ENCODE measurements at places on chromosomes 5 and 9.

- DNase-seq, result no peak
Observed at GRCh38 chr5:94618029-94618492, 343 bp downstream of the KIAA0825 start.

- no peak for DNase-seq
Observed at GRCh38 chr5:124238350-124238749, 508.1 kb downstream of the ZNF608 start.

GRCh38 chr5:175671013-175671412 lies 13.1 kb downstream of the HRH2 start:
- DNase-seq, result no peak

DNA sequence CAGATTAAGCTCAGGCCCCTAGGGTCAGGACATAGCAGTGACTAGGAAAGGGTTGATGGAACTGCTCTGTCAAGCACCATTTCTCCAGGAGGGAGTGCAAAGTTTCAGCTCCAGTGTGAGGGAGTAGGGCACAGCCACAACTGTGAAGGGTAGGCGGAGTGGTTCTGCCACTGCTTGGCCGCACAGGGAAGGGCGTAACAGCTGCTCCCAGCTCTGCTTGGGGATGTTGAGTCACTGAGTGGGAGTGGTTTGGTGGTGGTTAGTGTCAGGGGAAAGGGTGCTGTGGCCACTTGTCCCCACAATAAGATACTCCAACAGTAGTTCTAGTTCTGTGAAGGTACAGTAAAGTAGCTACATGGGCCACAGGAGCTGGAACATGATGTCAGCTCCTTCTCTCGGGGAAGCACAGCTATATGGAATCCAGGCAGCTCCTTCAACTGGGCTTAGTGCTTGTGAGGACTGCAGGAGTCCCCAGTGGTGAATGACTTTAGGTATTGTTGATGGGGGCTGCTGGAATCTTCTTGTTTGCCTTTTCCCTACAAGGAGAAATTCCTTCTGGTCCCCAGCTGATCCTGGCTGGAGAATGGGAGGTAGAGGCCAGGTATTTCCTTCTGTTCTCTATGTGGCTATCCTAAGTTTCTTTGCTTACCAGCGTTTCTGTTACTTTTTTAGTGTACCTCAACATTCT lies 314.5 kb downstream of the SPATA31D1 start:
- no peak for DNase-seq

DNA sequence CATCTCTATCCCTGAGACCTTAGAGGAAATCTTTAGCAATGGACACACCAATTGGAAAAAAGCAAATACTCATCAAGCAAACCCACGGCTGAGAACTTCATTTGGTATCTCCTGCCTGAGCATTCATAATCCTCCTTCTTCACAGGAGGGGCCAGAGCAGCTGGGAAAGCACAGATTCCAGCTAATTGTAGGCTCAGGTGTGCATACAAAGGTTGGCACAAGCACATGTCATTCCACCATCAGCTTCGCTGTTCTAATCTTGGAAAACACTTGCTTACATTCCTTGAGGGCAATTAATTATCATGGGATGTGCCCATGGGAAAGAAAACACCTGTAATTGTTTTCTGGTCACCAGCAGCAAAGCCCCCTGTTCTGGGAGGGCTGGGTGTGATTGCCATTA lies 376.6 kb downstream of the SPOCK1 start:
- no peak for DNase-seq

DNA sequence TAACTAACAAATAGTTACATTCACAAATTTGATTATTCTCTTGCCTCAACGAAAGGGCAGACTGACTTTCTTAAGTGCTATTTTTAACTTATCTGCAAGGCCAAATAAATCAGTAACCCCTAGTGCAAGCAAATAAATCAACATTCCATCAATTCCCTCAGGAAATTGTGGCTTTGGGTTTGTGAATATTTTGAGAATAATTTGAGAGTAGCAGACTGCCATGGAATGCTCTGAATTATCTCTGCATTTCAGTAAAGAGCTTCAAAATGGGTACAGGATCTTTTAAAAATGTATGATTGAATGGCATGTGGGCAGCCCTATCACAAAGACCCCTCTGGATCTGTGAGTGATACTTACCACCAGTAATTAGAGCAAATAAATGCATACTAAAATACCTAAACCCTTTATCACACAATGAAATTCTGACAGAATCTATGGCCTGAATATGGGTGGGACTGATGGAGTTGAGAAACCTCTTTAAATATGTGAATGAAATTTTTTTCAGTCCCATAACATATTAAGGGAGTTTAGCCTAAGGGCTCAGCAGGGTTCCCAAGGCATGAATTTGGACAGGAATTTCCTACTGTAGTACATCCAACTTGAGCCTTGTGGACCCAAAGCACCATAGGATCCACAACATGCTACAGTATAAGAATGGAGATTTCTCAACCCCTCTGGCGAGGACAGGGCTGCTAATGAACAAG lies 92.5 kb upstream of the ITGA2 start:
- DNase-seq, result no peak

GRCh38 chr5:151708126-151708525 lies 21.4 kb upstream of the SPARC start:
- DNase-seq, result no peak

GRCh38 chr9:124720429-124721108 lies 50.5 kb downstream of the NR6A1 start:
- no peak for DNase-seq

DNA sequence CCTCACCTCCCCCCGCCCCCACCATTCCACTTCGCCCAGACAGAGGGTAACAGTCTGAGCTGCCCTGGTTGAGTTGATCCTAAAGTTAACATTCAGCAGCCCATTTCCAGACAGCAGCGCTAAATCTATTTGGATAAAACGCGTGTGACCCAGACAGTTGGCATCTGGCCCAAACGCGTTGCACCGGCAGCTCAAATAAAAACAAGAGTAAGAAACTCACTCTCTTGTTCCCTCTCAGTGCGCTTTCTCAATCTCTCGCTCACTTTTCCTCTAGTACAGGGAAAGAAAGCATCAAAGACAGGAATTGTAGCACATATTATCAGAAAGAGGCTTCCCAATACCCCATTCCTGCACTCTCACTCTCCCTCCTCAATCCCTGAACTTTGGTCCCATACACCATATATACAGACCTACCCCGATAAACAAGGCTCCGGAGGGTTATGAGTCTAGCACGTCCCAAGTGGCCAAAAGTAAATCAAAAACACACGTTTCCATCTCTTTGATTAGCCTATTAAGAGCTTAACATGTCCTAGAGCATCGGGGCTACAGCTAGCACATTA lies 1.3 kb downstream of the ADAMTS6 start:
- DNase-seq, result peak; percentile 61

DNA sequence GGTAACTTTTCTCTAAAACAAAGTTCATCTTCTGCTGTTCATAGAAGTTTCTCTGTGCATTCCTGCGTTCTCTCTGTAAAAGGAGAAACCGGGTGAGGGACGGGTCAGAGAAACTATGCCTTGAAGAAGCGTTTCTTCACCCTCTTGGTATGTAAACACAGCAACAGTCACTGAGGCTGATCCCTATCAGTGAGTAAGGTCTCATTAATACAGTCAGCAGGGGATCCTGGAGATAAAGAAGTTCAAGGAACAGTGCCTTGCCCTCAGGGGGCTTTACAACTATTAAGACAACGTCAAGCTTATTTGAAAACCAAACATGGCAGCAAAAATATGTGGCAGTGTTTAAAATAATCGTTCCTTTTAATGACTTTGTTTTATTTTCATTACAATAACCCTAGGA lies 202.9 kb upstream of the IL12B start:
- DNase-seq, result no peak

DNA sequence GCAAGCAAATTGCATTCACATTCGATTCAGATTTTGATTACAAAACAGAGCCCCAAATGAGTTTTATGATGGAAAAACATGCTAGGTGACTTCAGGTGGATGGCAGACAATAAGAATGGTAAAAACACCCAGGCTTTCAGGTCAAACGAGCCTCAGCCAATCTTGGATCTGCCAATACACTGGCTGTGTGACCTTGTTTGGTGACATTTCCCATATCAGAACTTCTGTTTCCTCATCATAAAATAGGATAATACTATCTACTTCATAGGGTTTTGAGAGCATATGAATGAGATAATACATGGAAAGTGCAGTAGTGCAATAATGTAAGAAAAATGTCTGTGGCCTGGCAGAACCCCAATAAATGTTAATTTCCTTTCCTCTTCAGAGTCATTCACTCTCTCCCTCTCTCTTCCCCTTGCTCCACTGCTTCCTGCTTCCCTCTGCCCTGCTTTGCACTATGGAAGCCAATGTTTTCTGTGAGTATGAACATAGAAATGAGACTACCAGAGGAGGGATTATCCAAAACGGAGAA lies 54.7 kb downstream of the SH3RF2 start:
- no peak for DNase-seq

- no peak for DNase-seq
Observed at GRCh38 chr5:135426102-135427082, 20.8 kb downstream of the DCANP1 start.

DNA sequence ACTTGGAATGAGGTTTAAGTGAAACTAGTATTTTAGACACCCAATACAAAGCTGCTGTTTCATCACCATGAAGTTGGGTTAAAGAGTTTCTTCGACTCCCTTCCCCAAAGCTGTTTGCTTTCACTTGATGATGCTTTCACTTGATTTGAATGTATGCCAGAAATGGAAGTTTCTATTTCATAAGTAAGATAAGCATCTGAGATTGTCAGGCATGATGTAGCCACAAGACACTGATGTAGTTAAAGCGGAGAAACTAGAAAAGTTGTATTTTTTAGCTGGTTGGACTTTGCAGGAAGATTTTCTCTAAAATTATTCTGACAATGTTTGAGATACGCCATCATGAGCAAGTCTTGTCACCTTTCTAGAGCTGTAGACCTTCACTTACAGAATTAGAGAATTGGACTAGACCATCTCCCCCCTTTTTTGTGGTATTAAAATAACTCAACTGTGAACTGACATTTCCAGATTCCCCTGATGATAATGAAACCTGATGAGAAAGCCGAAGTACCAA lies 20.0 kb downstream of the MOCS2 start:
- DNase-seq, result no peak

DNA sequence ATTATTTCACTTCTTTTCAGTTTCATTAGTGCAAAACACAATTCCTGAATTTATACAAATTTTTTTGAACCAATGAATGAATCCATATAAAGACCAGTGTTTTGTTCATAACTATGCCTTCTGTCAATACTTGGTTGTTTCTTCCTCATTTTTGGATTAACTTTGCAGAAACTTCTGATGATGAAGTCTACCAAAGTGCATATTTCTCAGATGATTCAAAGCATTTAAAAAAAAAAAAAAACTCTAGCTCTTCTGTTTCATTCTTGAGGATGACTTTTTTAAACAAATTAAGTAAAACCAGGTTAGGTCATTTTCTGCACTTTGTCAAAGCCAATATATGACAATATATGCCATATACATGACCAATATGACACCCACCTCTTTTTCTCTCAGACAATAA lies 92.6 kb downstream of the CHSY3 start:
- DNase-seq, result no peak

DNA sequence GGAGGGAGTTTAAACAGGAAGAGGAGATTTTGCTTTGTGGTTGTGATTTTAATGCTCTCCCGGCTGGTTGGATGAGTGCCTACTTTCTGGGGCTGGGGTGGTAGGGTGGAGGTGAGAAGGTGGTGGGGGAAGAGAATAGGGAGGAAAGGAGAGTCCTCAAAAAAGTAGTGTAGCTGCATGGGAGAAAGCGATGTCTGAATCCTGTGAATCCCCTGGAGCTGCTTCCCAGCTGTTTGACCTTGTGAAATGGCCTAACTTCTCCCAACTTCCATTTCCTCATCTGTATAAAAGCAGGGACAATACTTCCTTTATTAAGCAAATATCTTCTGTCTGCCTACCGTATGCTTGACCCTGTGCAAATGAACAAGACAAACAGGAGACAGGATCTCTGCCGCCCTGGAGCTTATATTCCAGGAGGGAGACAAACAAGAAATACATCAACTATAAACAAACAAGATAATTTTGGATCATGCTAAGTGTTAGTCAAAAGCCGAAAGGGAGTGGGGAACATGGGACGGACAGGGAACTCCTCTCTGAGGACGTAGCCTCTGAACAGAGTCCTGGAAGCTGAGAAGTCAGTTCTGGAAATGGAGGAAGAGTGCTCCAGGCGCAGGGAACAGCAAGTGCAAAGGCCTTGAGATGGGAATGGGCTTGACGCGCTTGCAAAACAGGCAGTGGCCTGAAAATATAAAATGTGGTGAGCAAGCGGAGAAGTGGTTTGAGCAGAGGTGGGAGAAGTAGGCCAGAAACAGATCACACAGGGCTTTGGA lies 103.5 kb downstream of the SPRY4 start:
- DNase-seq, result no peak

DNA sequence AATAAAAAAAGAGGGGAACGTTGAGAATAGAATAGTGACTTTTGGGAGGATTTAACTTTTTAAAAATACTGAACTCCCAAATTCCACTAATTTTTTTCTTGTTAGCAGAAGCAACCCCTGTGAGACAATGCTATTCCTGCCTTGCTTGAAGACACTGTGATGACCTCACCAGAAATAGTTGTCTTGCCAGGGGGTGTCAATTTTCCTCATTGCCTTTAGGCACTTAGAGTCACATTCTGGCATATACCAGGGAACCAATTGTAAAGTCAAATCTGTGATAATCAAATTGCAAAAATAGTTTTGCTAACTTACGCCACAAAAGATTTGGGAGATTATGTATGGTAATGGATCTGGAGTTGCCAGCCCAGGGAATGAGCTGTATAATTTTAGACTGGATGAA lies 42.8 kb upstream of the RPS23 start:
- DNase-seq, result no peak

GRCh38 chr9:87827341-87827740 lies 55.3 kb upstream of the SPATA31E1 start:
- DNase-seq, result no peak

- DNase-seq, result no peak
Observed at GRCh38 chr5:157540124-157540523, 35.5 kb downstream of the ADAM19 start.
